ENCODE measurements at places on chromosomes 13 and 19.

DNA sequence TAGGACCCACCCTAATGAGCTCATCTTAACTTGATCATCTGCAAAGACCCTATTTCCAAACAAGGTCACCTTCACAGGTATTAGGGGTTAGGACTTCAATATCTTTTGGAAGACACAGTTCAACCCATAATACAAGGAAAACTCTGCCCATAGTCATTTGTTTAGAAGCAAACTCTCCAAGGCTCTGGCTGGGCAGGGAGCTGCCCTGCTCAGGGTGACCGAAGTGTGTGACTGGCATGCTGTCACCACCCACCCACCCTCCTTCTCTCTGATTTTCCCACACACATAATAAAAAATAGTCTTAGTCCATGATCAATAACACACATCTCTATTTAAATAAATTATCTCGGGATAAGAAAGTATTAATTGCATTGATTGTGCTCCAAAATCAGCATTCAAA lies 161.1 kb downstream of the KCTD15 start:
- no peak for DNase-seq

GRCh38 chr13:99062593-99062992 lies 84.7 kb upstream of the DOCK9 start:
- DNase-seq, result no peak

DNA sequence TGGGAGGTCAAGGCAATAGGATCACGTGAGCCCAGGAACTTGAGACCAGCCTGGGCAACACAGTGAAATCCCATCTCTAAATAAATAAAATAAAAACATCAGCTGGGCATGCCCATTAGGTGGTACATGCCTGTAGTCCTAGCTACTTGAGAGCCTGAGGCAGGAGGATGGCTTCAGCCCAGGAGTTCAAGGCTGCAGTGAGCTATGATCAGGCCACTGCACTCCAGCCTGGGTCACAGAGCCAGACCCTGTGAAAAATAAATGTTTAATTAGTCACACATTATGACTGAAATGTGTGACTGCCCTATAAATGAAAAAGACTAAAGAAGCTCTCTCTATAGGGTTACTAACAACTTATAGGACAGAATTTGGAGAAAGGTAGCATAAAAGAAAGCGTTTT lies 37.7 kb downstream of the USP12 start:
- no peak for DNase-seq

- DNase-seq, result no peak
Observed at GRCh38 chr13:106527826-106528225, 7.6 kb downstream of the EFNB2 start.

- no peak for DNase-seq
Observed at GRCh38 chr19:35545855-35546381, 492 bp downstream of the TMEM147 start.

DNA sequence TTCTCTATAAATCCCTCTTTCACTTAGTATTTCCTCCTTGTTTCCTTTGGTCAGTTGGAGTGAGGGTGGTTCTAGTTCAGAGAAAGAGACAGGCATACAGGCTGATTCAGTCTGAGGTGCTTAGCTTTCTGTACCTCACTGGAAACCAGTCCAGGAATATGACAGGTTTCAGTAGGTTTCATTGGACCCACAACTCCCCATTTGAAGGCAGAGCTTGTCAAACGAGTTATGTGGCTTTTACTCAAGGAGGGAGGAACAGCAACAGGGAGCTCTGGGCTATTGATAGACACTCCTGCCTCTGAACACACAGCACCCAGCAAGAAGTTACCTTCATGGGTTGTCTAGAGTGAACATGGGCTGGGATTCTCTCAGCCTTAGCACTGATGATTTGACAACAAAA lies 14.5 kb downstream of the ACTN4 start:
- DNase-seq, result no peak

GRCh38 chr13:49560270-49561061 lies 24.9 kb downstream of the RCBTB1 start:
- no peak for DNase-seq

DNA sequence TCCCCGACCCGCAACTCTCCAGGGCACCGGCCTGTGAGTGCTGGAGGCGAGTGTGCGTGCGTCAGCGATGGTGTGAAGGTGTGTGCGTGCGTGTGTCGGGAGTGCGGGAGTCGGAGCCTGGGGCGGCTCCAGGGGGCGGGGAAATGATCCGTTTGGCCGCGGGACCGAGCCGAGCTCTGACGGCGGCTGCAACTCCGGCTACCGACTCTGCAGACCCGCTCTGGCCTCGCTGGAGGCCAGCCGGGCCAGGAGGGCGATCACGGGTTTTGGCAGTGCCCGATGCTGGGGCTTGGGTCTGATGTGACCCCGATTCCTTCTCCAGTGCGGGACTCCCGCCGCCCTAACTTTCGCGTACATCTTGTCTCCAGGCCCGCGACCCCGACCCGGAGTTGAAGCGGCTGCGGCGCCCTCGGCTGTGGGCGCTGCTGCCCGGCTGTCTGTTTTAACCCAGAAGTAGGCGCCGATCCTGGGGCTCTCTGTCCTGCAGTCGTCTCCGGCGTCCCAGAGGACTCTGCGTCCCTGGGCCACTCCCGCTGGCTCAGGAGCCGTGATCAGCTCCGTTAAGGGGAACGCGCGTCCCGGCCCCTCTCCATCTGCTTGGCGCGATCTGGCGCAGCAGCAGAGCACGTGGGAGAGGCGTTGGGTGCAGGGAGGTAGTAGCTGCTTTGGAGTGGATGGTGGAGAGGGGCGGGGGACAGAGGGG lies 1.2 kb downstream of the CHST8 start:
- DNase-seq, result no peak

- no peak for DNase-seq
Observed at GRCh38 chr19:19385896-19386869, 19.3 kb upstream of the GATAD2A start.

DNA sequence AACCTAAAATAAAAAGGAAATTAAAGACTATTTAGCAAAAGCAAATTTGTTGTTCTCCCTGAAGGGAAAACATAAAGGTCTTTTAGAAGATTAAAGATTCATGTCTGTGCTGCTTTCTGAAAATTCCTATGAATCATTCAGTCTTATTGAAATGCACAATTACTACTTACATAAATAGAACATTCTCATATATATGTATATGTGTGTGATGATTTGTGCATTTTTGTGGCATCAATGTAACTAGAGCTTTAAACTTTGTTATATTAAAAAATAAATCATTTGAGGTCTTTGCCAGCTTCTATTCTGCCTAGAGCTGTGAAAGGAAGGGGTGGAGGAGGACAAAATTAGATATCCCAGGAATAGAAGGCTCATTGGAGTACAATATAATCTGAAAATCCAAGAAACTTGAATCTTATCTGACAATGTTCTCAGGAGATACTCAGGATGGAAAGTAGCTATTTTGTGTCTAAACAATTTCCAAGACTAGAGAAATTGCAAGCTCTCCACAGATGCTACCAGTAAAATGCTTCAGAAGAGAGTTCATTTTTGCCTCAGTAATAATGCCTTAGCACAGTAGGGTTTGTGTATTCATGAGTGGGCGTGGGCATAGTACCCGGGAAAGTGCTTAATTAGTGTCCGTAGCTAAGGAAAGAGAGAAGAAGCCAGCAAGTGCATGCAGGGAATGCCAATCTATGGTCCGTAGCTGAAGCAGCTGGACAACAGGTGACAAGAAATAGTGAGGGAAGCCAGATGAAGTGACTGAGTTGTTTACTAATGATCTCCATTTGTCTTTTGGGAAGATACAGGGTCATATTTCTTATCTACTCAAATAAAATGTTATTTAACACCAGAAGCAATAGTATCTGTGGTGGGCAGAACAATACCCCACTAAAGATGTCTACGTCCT lies 395.5 kb upstream of the NBEA start:
- no peak for DNase-seq

- DNase-seq, result no peak
Observed at GRCh38 chr19:47228168-47228936, 2.6 kb downstream of the BBC3 start.

DNA sequence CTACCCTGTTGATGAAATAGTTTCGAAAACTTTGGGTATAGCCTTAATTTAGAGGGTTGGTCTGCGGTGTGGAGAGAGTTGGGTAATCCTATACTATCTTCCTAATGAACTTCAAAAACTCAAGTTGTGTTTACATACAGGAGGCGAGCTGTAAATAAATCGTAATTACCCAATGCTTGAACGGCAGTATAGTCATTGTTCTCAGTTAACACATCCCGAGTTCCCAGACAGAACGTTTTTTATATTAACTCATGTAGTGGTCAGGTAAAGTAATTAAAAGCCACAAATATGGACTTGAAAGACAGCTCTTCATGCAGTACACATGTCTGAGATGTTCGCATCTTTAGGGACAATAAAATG lies 1.5 kb downstream of the PDS5B start:
- no peak for DNase-seq

DNA sequence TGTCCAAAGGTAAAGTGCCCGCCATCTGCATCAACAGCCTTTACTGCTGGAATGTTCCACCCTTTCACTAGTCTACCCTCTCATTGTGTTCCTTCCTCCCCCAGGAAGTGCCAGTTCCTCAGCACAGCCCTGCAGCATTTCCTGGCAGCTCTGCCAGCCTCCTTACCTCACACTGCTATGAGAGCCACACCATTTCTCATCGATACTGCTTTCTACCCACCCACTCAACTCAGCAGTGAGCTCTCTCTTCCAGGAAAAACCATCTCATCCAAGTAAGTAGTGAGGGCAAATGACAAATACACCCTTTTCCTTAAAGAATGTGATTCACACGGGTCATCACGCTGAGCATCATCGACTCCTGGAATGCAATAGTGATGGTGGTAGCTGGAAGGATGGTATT lies 19.8 kb downstream of the UQCRFS1 start:
- no peak for DNase-seq

- no peak for DNase-seq
Observed at GRCh38 chr13:113643593-113643992, 14.4 kb downstream of the ATP4B start.

DNA sequence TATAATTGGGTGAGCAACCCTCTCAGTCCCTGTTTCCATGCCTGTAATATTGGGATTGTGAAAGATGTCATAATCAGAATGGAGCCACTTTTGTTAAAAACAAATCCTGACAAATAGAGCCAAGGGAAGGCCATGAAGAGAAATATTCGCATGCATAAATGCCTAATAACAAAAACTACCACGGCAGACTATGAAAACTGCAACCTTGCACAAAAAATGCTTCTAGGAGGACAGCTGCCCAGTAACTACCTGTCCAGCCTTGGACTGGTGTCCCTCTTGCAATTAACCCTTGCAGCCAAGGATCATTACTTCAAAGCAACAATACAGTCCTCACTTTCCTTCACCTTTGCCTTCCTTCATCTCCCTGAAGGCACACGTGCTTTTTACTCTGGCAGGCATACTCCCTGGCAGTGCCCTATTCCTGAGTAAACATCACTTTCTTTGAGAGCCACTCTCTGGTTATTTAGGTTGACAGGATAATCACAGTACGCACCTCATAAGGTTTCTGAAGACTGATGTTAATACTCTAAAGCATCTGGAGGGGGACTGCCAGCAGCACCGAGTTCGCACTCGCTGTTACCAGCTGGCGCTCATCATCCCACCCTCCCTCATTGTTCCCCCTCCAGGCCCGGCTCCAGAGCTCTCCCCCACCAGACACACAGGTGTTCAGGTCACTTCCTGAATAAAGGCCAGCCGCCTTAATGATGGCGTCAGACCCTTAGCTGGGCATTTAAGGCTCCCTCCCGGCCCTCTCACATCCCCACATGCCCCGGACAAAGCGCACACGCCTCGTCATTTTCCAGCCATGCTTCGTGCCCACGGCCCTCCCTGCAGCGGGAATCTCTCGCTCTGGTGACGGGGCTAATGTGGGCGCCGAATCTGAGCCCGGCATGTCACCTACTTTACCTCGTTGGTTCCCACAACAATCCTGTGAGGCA lies 57.3 kb downstream of the CDADC1 start:
- no peak for DNase-seq

DNA sequence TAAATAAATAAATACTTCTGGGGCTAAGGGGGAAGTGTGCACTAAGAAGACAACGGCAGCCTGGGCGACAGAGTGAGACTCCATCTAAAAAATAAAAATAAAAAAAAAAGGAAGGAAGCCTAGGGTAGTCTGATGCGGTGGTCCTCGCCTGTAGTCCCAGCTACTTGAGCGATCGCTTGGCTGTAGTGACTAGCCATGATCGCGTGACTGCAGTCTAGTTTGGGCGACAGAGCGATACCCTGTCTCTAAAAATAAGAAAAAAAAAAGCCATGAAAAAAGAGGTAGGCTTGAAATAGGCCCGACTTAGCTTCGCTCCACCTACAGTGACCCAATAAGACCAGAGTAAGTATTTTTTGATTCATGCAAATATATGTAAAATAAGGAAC lies 661 bp upstream of the BABAM1 start:
- DNase-seq, result no peak

- no peak for DNase-seq
Observed at GRCh38 chr19:4019578-4019977, 12.0 kb downstream of the PIAS4 start.

- DNase-seq, result peak; percentile 37
Observed at GRCh38 chr13:112752711-112753541, 63.1 kb downstream of the ATP11A start.

DNA sequence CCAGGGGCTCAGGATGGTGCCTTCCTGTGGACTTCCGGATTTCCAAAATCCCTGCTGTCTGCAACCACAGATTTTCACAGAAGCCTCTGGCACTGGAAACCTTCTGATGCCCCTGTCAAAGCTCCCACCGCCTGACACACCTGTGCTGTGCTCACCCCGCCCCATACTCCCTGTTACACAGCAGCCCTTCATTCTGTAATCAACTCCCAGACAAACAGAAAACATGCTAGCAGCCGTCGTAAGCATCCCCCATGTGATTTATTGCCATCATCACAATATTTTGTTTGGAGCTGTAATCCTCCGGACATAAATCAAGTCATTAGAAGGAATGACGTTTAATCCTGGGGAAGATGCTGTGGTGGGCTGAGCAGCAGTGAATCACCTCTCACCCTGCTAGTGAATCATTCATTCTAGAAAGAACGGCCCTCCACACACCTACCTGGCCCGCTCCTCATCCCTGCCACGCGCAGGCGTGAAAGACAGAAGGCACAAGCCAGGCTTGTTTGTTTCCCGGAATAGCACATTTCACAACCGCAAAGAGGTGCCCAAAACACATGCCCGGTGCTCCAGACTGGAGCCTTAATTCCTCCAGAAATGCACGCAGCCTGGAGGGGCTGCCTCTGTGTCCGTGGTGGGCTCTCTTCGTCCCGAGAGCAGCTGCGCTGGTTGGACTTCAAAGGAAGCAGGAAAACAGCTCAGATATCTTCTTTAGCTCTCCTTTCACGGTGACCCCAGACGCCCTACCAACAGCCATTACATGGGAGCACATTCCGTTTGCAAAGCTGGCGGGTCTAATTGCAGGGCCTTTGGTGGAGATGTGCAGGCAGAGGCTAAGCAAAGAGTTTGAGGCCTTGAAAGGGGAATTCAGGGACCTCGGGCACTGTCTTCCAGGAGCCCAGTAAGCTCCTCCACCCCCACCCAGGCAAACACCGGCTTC lies 41.3 kb upstream of the KCTD15 start:
- DNase-seq, result no peak

- DNase-seq, result no peak
Observed at GRCh38 chr13:114146173-114146572, 13.8 kb upstream of the RASA3 start.

- no peak for DNase-seq
Observed at GRCh38 chr19:5893907-5894703, 9.5 kb downstream of the NDUFA11 start.
